Stimulated activated CD4-positive, alpha-beta T cell treated with anti-CD3 and anti-CD28 coated beads, Interleukin-15, amount 100 ng/mL, for 1 hour (primary cell): ENCODE measurements at places on chromosomes 4 and X.

GRCh38 chr4:153950100-153950979 is 161.5 kb upstream of the SFRP2 start:
- no peak for DNase-seq

GRCh38 chr4:76712564-76712963 is 185.4 kb downstream of the SOWAHB start:
- no peak for DNase-seq

DNA sequence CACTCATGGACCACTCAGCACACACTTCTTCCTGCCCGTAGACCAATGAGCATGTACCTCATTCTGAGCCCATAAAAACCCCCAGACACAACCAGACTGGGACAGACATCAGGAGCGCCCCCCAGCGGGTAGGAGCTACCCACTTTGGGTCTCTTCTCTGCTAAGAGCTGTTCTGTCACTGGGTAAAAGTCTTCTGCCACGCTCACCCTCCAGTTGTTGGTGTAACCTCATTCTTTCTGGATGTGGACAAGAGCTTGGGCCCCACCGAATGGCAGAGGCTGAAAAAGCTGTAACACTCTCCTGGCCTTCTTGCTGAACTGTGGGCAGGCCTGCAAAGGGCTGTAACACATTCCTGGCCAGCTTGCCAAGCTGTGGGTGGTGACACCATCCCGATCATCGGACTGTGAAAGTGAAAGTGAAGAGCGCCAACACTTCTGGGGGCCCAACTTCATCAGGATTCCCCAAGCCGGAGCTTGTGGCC is 137.6 kb downstream of the TECRL start:
- DNase-seq = no peak

DNA sequence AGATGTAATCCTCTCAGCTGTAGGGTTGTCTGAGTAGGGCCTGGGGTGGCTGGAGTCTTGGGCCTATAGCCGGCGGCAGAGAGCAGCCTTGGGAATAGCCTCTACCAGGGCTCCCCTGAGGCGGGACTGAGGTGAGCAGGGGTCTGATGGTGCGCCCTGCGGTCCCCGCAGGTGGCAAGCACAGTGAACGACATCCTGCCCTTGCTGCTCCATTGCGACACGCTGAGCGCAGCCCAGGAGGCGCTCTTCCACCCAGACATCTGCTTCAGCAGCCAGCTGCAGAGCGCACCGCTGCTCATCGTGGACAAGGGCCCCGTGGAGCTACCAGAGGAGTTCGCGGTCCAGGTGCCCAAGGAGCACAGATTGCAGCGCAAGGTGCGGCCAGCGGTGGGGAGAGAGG is 317.0 kb downstream of the ADGRL3 start:
- no peak for DNase-seq

GRCh38 chrX:113950081-113950678 is 633.7 kb upstream of the HTR2C start:
- DNase-seq = no peak

DNA sequence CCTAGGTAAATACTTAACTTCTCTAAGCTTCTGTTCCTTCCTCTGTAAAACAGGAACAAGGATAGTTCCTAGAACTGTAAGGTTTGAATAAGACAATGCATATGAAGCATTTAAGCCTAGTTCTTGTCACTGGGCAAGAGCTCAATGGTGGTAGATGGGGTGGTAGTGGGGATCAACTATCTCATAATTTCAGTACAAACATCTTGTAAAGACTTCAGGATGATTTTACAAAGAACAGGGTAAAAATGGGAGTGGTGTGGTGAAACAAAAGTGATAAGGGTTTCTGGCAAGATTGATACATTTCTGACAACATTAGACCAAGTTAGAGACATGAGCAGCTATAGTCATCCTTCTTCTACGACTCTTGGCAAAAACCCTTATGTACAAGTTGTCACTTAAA is 137.8 kb downstream of the SCFD2 start:
- DNase-seq = no peak

DNA sequence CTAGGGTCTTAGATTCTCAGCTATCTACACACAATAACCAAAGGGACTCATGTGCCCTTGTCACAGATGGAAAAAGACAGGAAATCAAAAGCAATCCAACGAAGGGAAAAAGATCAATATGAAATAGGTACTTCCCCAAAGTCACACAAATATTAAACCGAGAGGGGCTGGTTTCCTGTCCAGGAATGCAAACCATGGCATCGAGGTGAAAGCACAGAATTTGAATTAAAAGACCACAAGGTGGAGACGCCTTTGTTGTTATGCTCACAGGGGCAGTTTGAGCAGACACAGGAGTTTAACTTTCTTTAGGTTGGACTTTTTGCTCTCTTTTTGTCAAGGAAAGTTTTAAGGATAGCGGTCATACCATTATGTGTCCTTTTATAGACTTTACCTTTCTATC is 14.3 kb downstream of the H2BW1 start:
- DNase-seq = no peak

DNA sequence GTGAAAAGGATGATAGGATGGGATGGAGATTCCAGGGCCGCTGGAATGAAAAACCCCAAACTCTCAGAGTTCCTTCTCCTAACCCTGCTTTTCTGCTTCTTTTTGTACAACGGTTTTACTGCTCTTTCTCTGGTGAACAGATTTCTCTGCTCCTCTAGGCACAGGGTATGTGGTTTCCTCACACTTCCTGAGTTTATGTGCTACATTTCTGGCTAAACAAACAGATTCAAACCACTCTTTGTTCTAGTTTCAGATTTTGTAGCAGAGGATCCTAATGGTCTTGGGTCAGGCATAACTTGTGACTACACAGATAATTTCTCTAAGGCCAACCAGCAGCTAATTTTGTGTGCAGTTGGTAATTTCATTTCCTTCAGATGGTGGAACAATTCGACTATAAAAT is 52.6 kb downstream of the OSTC start:
- no peak for DNase-seq

DNA sequence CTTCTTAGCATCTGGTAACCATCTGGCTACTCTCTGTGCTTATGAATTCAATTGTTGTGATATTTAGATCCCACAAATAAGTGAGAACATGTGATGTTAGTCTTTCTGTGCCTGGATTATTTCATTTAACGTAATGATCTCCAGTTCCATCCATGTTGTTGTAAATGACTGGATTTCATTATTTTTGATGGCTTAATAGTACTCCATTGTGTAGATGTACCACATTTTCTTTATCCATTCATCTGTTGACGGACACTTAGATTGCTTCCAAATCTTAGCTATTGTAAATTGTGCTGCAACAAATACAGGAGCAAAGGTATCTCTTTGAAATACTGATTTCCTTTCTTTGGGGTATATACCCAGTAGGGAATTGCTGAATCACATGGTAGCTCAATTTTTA is 30.0 kb upstream of the TMEM47 start:
- DNase-seq = no peak

DNA sequence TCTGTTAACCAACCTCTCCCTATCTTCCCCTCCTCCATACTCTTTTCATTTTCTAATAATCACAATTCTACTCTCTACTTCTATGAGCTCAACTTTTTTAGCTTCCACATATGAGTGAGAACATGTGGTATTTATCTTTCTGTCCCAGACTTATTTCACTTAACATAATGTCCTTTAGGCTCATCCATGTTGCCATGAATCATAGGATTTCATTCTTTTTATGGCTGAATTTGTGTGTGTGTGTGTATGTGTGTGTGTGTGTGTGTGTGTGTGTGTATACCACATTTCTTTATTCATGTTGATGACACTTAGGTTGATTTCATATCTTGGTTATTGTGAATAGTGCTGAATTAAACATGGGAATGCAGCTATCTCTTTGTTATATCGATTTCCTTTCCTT is 37.4 kb downstream of the RUFY3 start:
- DNase-seq = no peak

GRCh38 chr4:24984602-24985532 is 45.9 kb downstream of the LGI2 start:
- DNase-seq = no peak

- no peak for DNase-seq
Measured at GRCh38 chr4:140096921-140097320, 57.1 kb downstream of the MAML3 start.

GRCh38 chr4:180164799-180165198 is 2078.4 kb upstream of the TENM3 start:
- DNase-seq = no peak

DNA sequence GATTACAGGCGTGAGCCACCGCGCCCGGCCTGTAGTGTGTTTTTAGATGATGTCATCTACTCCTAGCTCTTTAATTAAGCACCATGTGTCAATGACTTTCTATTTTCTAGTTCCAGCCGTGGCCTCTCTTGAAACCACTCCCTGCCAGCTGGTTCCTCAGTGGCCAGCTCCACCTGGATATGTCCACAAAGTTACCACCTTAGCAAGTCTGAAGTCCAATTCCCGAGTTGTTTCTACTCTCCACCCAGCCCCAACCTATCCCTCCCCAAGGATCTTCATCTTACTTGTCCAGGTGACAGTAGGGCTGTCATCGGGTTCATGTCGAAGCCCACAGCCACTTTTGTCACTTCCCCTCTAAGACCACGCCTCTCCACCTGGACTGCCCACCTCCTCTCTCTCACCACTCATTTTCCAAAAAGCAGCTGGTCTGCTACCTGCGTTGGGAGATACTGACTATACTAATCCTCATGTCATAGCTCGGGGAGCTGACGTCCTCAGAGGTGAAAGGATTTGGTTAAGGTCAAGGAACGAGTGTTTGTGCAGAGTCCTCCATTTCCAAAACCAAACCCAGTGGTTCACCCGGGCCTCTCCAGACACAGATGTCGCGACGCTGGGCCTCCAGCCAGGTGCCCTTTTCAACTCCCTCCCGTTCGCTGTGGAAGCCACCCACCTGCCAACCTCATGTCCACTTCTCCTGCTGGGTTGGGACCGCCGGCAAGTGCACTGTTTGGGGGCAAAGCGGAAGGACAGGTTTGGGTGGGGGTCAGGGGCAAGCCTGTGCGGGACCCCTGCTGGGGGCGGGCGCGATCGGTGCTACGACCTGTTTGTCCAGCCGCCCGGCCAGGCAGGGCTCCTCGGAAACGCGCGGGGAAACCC is 704 bp downstream of the FAM3A start:
- no peak for DNase-seq

DNA sequence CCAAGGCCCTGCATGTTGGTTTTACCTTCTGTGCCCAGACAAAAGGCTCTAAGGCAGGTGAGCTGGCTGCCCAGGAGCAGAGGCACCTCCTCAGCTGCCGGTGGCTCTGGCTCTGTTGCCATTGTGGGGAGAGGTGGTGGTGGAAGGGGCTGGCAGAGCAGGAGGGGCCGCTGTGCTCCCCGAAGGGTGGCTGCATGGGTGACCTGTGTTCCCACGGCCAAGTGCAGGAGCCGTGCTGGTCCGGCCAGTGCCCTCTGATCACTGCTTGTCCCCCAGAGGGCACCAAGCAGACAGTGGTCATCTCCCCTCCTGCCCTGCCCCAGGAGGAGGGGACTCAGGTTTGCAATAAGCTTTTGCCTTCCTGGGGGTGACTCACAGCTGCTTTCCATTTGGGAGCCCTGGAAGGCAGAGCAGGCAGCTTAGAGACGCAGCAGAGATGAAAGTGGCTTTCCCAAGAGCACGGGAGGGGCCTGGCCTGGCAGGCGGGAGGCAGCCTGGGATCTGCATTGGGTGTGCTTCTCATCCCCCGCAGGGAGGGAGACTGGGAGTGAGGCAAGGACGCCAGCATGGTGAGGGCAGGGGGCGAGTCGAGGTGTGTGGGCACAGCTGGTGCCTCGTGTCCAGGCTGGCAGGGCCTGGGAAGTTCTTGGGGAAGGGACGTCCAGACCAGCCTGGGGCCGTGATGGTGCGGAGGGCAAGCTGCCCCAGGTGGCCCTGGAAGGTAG is 28.7 kb downstream of the DOK7 start:
- DNase-seq = no peak

- DNase-seq = no peak
Measured at GRCh38 chrX:10952619-10953018, 158.5 kb upstream of the HCCS start.

DNA sequence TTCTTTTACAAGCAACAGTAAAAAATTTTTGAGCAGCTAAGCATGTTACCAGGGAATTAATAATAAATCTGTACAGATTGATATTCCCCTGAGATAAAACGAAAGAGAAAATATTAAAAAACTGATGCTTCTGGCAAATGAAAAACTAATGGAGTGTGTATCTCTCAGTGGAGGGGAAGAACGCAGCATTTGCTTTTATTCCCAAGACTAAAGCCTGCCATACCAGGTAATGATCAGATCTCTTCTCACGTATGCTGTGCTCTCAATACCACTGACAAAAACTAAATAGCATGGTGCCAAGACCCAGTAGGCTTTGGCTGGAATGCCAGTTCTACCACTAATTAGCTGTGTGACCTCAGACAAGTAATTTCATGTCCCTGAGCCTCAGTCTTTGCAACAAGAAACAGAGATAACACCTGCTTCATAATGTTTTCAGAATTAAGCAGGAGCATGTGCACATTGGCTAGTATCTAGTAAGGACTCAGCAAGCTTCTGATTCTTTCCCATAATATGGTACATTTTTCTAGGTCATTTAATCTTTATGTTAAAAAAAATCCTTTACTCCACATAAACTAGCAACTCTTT is 179.6 kb downstream of the CENPC start:
- no peak for DNase-seq

GRCh38 chr4:157043131-157043530 is 32.8 kb upstream of the GLRB start:
- DNase-seq = no peak

DNA sequence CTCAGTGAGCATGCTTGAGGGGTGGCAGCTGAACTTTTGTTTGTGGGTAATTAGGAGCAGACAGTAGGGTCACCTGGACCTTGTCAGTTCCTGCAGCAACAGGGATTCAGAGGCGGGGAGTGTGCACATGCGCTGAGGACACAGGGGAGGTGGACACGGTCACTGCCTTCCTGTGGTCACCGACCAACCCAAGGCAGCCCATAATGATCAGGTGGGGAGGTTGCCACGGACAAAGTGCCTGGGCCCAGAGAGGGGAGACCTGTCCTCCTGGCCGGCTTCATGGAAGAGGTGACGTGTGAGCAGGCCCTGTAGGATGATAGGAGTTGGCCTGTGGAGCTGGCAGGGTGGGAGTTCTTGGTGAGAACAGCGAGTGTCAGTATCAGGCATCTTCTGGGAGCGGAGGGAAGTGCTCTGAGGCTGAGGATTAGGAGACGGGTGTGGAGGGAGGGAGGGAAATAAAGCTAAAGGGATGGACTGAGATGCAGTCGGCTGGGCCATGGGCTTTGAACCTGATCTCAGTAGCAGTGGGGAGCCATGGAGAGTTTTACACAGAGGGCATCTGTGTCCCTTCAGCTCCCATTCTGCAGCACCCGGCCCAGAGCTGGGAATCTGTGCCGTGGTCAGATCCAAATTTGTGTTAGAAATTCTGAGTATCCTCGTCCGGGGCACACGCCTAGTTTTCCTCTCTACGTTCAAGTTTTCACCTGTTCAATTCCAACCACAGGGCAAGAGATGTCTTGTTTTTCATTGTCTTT is 100.0 kb downstream of the PSAPL1 start:
- DNase-seq = no peak

- DNase-seq = no peak
Measured at GRCh38 chr4:187128222-187128621, 404.6 kb upstream of the FAT1 start.

- DNase-seq = no peak
Measured at GRCh38 chrX:73525928-73526690, 36.9 kb upstream of the CHIC1 start.
